ENCODE measurements at places on chromosomes 5 and 9. TPM values are rescaled to one million over a fixed set of nuclear protein-coding genes. Genes with fewer than 3 reads are reported as not detected.

The PCDHB15 gene
- total RNA-seq: 0.10 TPM

The HRH2 gene
- total RNA-seq: 0.48 TPM

The GPRIN1 gene
- total RNA-seq: 8.1 TPM

The C9orf40 gene
- total RNA-seq: 7.2 TPM

The PCDHGA11 gene
- total RNA-seq: 0.06 TPM

The NOL6 gene
- total RNA-seq: 67.1 TPM

The PCDHAC2 gene
- 3.5 TPM for total RNA-seq

The SNX24 gene
- 17.3 TPM for total RNA-seq

The CD72 gene
- total RNA-seq: not detected

The IFNK gene
- not detected for total RNA-seq

The MZB1 gene
- not detected for total RNA-seq

The LCN12 gene
- 0.81 TPM for total RNA-seq

The BRD9 gene
- 39.2 TPM for total RNA-seq

The KLHL3 gene
- 0.18 TPM for total RNA-seq

The TOR4A gene
- total RNA-seq: 20.9 TPM

The TYRP1 gene
- not detected for total RNA-seq

The ECSCR gene
- total RNA-seq: not detected

The UBE2B gene
- 57.5 TPM for total RNA-seq

The ARHGEF28 gene
- total RNA-seq: 15.0 TPM

The MYOZ3 gene
- total RNA-seq: not detected

The CTXN3 gene
- not detected for total RNA-seq

The FOXD4L4 gene
- 0.03 TPM for total RNA-seq

The UBAC1 gene
- 36.5 TPM for total RNA-seq

The MARCHF3 gene
- total RNA-seq: 0.96 TPM

The N4BP3 gene
- total RNA-seq: 1.1 TPM

The POLR3G gene
- total RNA-seq: 14.5 TPM

The GMCL2 gene
- total RNA-seq: not detected

The GALNT12 gene
- total RNA-seq: 5.1 TPM

The RXFP3 gene
- not detected for total RNA-seq

The RASEF gene
- 9.6 TPM for total RNA-seq

The TNFSF15 gene
- total RNA-seq: 0.40 TPM

The PGM5 gene
- total RNA-seq: not detected

The GCNT4 gene
- 0.46 TPM for total RNA-seq

The C9 gene
- not detected for total RNA-seq

The PRRT1B gene
- total RNA-seq: 0.97 TPM

The FAM81B gene
- total RNA-seq: not detected

The PTPN3 gene
- total RNA-seq: 14.7 TPM

The FGF1 gene
- total RNA-seq: 0.30 TPM

The PRR7 gene
- 41.0 TPM for total RNA-seq

The AK3 gene
- total RNA-seq: 62.7 TPM

The ORM2 gene
- total RNA-seq: not detected

The CNTNAP3B gene
- total RNA-seq: 15.9 TPM

The TXNDC15 gene
- total RNA-seq: 47.3 TPM

The BNIP1 gene
- total RNA-seq: 17.7 TPM

The FREM1 gene
- total RNA-seq: not detected

The SLC30A5 gene
- total RNA-seq: 39.0 TPM

The GTF2H2C gene
- total RNA-seq: 37.5 TPM

The ZNF483 gene
- total RNA-seq: 0.40 TPM

The CDH6 gene
- total RNA-seq: 0.05 TPM

The BAAT gene
- 0.43 TPM for total RNA-seq

The RABL6 gene
- total RNA-seq: 77.2 TPM

The TEX48 gene
- total RNA-seq: not detected

The F2RL2 gene
- total RNA-seq: 5.5 TPM

The JADE2 gene
- 24.9 TPM for total RNA-seq

The CHSY3 gene
- total RNA-seq: 0.13 TPM

The GKAP1 gene
- total RNA-seq: 5.4 TPM

The KIF3A gene
- total RNA-seq: 10.0 TPM

The PCBD2 gene
- total RNA-seq: 11.2 TPM
